ENCODE measurements at places on chromosomes 7 and 10.

- DNase-seq = no peak
These were observed 22.2 kb downstream of the VOPP1 start for GRCh38 chr7:55550010-55550663.

DNA sequence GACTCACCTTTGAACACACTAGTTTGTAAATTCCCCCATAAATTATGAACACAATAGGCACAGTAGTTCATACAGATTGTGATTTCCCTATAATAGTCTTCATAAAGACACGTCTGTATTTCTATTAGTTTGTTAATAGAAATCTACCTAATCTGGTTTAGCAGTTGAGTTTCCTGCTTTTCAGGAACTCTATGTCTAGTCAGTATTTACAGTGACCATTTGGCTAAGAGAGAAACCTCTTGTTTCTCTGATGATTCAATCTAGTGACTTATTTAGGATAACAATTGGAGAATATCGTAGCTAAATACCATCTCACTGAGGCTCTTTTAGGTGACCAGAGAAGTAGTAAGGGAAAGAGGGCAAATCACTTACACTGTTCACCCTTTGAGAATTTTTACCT lies 5.9 kb upstream of the HERPUD2 start:
- DNase-seq = no peak

- no peak for DNase-seq
These were observed 33.8 kb downstream of the IL15RA start for GRCh38 chr10:5943536-5943935.

DNA sequence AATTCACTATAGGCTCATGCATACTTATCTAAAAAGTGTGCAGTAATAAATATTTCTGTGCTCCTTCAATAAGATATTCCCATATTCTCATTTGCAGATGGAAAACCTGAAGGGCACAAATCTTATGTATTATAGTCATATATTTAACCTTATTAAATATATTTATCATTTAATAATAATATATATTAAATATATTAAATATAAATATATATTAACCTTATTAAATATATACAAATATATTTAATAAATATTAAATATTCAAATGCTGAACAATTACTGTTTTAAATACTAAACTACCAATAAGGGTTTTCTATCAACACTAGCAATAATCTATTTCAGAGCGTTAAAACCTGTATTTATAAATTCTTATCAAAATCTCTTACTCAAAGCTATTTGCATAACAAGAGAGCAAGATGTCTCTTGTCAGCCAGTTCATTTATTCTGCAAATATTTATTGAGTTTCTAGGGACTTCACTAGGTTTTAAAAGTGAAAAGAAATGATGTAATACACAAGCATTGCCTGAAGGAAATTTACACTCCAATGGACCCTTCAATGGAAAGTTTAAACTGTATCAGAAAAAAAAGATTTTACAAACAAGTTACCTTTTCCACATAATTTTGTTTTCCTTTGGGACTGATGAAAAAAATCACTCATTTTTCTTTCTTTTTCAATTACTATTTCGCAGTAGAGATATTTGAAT lies 159.2 kb downstream of the AGMO start:
- no peak for DNase-seq

DNA sequence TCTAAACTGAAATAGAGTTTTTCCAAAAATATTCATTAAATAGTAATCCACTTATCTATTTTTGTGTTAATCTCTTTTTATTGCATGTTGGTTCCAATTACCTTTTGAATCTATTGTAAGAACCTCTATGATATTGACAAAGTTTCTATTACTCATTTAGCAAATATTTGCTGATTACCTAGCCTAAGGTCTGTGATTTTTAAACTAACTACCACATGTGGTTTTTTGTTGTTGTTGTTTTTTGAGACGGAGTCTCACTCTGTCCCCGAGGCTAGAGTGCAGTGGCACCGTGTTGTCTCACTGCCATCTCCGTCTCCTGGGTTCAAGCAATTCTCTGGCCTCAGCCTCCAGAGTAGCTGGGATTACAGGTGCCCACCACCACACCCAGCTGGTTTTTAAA lies 2.0 kb upstream of the ASB13 start:
- DNase-seq = no peak

GRCh38 chr7:64666663-64667050 lies 724 bp downstream of the ZNF107 start:
- DNase-seq = no peak

DNA sequence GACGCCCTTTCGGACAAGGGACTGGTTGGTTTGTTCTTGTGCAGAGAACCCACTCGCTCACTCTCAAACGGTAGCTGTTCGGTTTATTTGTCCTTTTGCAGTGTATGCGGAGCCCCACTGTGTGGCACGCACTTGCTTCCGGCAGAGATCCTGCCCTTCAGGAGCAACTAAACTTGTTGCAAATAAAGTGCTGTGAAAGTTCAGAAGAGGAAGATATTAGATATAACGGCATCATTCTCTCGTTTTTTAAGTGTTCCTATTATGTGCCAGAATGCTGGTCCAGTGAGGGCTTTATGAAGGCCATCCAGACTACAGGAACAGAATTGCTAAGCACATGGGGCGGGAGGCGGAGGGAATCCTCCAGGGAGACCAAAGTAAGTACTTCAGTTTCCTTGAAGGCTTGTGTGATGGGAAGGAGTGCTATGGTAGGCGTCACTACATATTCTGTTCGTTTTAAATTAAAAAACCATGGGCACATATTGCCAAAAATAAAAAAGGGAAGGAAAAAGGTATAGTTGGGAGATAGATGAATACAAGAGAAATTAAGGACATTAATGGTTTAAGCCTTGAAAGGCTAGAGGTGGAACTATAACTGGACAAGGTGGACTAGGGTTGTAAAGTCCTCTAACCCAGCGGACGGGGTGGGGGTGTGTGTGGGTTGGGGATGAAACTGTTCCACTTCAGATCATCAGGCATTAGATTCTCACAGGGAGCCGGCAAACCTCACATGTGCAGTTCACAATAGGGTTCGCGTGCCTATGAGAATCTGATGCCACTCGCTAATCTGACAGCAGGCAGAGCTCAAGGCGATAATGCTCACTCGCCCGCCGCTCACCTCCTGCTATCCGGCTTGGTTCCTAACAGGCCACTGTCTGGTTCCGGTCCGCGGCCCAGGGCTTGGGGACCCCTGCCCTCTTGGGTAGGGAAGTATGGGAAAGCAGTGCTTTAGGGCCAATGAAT lies 704 bp upstream of the ERLIN1 start:
- no peak for DNase-seq

- DNase-seq = no peak
These were observed 216.6 kb downstream of the TWIST1 start for GRCh38 chr7:18900803-18901202.

DNA sequence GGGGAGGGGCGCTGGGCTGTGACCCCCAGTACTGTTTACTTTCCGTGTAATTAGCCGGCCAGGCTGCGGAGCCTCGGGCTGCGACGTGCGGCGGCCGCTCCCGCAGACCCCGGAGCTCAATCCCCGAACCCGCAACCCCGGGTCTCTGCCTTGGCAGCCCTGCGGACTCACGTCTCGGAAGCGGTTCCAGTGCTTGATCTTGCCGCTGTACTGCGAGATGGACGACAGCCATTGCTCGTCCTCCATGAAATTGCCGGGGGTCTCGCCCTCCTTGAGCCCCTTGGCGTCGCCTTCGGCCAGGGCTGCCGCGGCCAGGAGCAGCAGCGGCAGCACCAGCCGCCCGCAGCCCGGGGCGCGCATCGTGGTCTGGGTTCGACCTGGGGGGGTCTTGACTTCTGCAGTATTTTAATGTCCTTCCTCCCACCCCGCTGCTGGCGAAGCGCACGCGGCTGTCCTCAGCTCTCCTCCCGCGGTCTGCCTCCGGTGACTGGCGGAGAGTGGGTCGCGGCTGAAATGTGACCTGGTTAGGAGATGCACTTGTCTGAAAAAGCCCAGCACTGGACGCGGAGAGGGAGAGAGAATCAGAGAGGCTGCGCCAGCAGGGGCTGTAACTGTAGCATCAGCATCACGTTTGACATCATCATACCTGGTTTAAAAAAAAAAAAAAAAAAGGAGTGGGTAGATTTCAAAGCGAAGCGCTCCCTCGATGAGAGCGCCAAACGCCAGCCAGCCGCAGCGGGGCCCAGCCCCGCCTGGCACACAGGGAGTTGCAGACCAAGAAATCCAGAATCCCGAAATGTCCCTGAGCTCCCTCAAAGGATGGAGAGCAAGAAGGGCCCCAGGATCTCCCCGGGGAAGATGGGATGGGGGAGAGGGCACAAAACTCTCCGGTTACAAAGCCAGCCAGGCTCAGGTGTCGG lies at the start of gene SPOCK2:
Gene SPOCK2, minus strand, starts transcription at position 583 of the 920 bp plus-strand sequence. Its CDS starts 223 bp downstream, at position 360.
- peak; percentile 59 for DNase-seq

- DNase-seq = no peak
These were observed 30.8 kb downstream of the VAX1 start for GRCh38 chr10:117107238-117107637.

- no peak for DNase-seq
These were observed 11.0 kb downstream of the RASGEF1A start for GRCh38 chr10:43255634-43256431.

DNA sequence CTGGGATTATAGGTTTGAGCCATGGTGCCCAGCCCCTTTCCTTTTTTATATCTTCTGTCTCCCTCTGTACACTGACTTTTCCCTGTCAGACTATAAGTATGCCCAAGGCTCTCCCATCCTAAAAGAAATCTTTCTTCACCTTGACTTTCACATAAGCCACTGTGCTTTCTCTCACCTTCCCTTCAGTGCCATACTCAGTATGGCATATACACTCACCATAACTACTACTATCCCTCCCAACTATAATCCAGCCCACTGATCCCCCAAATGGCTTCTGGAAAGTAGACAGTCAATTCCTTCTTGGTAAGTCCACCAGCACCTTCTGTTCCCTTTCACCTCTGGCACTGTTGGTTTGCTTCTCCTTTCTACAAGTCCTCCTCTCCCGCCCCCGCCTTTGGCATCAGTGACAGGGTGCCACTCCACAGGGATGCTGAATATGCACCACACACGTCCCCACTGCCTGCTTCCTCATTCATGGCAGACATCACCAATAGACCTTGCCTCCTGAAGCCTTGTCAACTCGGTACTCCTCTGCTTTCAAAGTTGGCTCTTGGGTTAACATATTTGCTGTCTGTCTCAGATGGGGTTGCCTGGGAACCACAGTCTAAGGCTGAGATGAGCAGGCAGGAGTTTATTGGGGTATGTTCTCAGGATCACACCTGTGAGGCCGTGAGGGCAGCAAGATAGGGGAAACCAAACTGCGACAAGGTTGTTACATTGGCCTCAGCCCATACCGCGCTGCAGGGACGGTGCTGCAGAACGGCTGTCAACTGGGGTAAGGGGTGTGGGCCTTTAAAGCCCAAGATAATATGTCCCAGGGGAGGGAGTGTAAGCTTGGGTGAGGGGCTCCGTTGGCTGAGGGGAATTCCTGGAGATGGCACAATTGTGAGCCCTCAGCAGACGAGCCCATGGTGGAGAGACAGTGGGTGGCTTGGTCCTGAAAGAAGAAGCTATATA lies 7.2 kb upstream of the PSAP start:
- DNase-seq = no peak

GRCh38 chr10:78911533-78912340 lies 157.0 kb upstream of the ZMIZ1 start:
- DNase-seq = no peak

DNA sequence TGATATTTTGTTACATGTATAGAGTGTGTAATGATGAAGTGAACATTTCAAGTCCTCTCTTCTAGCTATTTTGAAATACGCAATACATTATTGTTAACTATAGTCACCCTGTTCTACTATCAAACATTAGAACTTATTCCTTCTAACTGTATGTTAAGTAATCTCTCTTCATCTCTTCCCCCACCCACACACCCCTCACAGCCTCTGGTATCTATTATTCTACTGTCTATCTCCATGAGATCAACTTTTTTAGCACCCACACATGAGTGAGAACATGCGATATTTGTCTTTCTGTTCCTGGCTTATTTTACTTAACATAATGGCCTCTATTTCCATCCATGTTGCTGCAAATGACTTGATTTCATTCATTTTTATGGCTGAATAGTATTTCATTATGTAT lies 57.7 kb upstream of the EGR2 start:
- no peak for DNase-seq

DNA sequence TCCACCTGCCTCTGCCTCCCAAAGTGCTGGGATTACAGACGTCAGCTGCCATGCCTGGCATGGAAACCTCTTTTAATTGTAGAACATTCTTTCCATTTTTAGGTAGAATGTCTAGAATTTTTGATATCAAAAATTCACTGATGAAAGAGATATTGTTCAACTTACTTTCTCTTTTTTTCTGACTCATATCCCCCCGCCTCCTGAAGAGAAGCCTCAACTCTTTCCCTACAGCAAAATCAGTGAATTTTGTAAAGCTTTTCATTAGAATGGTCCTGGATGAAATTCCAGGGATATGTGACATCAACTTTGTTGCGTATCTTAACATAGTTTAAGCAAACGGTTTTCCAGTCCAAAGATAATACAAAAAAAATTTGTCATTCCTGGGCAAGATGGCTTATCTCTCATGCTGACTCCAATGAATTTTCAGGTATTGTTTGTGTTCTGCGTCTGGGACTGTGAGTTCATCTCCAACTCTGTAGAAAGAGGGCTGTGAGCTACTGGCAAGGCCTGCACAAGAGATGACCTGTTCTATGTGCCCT lies 256.8 kb downstream of the BMPER start:
- DNase-seq = no peak

GRCh38 chr10:2083591-2083990 lies 346.3 kb upstream of the ADARB2 start:
- no peak for DNase-seq

DNA sequence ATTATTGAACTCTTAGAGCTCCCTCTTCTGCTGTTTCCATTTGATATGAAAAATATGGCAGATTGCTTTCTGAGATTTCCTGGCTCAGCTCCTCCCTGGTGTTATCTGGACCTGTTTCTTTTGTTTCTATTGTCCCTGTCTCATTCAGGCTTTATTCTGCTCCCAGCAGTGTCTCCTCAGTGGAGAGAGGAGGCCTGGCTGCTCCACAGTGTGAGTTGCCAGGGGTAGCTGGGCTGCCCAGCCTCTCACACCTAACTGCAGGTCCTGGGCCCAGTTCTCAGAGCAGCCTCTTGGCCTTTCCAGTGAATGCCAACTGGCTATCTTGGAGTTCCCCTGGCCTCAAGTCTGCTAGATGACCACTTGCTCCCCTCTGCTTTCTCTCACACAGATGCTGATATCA lies 127.0 kb downstream of the VPS41 start:
- DNase-seq = no peak

- no peak for DNase-seq
These were observed 226.0 kb downstream of the C7orf25 start for GRCh38 chr7:42685911-42686310.

GRCh38 chr10:71371750-71372166 lies 25.0 kb upstream of the CDH23 start:
- no peak for DNase-seq
